Large intestine (tissue), 12 donors: ENCODE measurements at places on chromosomes 6 and 20.

GRCh38 chr6:151679081-151679480, 128.4 kb upstream of the ESR1 start:
- no peaks in the 10 kb centered on the region for H3K4me1 ChIP-seq
- no peak for DNase-seq
- no peak overlapping the region for H3K27ac ChIP-seq
- H3K4me3 ChIP-seq: no peak overlapping the region
- H3K27me3 ChIP-seq: no peaks in the 10 kb centered on the region

GRCh38 chr6:159527351-159527750, 165.7 kb downstream of the SOD2 start:
- DNase-seq: no peak
- no peak overlapping the region for H3K27ac ChIP-seq
- no peak overlapping the region for H3K4me3 ChIP-seq
- no peaks in the 10 kb centered on the region for H3K36me3 ChIP-seq

DNA sequence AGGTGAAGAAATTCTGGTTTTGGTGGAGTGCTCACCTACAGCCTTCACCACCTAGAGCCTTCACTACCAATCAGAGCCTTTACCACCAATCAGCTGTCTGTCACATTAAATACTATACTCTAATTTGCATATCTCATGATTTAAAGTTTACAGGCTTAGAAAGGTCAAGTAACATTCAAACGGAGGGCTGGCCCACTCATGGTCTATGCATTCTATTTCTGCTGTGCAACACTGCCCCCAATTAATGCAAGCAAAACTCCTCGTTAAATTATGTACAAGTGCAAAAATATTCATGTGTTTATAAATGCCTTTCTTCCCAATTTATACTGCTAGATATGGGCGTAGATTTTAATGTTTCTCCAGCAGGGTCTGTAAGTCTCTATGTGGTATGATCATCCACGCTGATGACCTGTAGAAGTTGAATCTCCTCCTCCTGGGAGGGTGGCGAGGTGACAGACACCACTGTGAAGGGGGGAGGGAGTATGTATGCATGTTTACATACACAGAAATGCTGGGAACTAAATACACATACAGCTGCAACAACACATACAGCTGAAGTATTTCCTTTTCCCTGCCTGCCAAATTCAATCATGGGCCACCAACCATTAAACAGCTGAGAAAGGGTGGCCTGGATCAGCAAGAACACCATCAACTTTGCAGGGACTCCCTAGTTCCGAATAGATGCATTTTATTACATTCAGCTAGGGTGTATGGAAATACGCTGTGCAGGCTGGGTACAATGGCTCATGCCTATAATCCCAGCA, 13.1 kb downstream of the RRAGD start:
- no peak overlapping the region for H3K27ac ChIP-seq
- H3K4me3 ChIP-seq: no peak overlapping the region
- no peaks in the 10 kb centered on the region for H3K36me3 ChIP-seq
- no peaks in the 10 kb centered on the region for H3K4me1 ChIP-seq
- no peaks in the 10 kb centered on the region for H3K27me3 ChIP-seq

GRCh38 chr6:65760285-65760684, 53.3 kb upstream of the EYS start:
- DNase-seq: no peak
- H3K27ac ChIP-seq: no peak overlapping the region
- no peaks in the 10 kb centered on the region for H3K27me3 ChIP-seq
- no peaks in the 10 kb centered on the region for H3K36me3 ChIP-seq
- no peak overlapping the region for H3K4me3 ChIP-seq

- no peaks in the 10 kb centered on the region for H3K36me3 ChIP-seq
- no peaks in the 10 kb centered on the region for H3K27me3 ChIP-seq
- H3K4me1 ChIP-seq: peaks cover 5% of the 10 kb centered on the region
- no peak overlapping the region for H3K4me3 ChIP-seq
- no peak for DNase-seq
These were observed 115.2 kb upstream of the NXT1 start for GRCh38 chr20:23235173-23236027.

GRCh38 chr6:75481394-75481793, 12.2 kb downstream of the FILIP1 start:
- H3K4me1 ChIP-seq: no peaks in the 10 kb centered on the region
- no peaks in the 10 kb centered on the region for H3K27me3 ChIP-seq
- H3K36me3 ChIP-seq: no peaks in the 10 kb centered on the region
- no peak overlapping the region for H3K4me3 ChIP-seq
- no peak overlapping the region for H3K27ac ChIP-seq

- H3K4me3 ChIP-seq: no peak overlapping the region
- H3K27ac ChIP-seq: no peak overlapping the region
- H3K36me3 ChIP-seq: no peaks in the 10 kb centered on the region
- no peaks in the 10 kb centered on the region for H3K4me1 ChIP-seq
- peaks cover 3% of the 10 kb centered on the region for H3K27me3 ChIP-seq
These were observed 51.0 kb upstream of the ZFP64 start for GRCh38 chr20:52242237-52243230.

DNA sequence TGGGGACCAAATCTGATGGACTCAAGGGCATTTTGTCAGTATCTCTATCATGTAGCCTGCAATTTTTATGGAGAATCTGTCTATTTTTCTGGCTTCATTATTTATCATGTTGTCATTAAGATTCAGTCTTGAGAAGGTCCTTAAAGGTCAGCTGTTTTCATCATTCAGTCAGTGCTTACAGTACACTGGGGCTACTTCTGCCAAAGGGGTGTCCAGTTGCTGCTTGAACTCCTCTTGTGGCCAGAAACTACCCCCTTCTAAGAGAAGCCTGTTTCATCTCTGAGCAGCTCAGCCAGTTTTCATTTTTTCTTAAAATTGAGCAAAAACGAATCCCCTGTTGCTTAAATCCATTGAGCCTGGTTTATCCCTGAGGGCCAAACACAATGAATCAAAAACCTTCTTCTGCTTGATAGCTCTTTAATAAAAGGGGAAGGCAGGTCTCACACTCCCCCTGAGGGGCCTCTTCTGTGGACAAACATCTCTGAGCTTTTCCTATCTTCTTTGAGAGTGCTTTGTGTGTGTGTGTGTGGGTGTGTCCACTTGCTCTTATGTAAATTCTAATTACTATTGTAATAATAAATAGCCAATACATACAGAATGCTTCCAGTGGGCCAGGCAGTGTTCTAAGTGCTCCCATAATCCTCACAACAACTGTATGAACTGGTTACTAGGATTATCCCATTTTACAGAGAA, 172.2 kb downstream of the PLCB1 start:
- no peaks in the 10 kb centered on the region for H3K36me3 ChIP-seq
- H3K27me3 ChIP-seq: no peaks in the 10 kb centered on the region
- H3K27ac ChIP-seq: no peak overlapping the region
- H3K4me3 ChIP-seq: no peak overlapping the region
- DNase-seq: no peak

DNA sequence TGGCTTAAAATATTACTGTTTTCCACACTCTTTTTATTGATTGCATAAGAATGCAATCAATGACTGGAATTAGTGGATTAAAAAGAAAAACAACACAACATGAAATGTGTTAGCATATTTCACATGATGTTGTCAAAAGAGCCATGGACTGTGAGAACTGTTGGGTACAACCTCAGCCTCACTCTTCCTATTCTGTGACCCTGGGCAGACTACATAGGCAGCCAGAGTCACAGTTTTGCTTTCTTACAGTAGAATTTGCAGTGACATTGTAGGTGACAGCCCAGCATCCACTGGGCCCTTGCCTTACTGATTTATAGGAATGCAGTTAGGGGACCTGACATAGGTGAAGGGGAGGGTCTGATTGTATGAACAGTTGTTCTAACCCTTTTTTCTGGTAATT, 471.4 kb upstream of the SLC35B3 start:
- H3K27ac ChIP-seq: no peak overlapping the region
- no peaks in the 10 kb centered on the region for H3K36me3 ChIP-seq
- H3K27me3 ChIP-seq: no peaks in the 10 kb centered on the region
- H3K4me1 ChIP-seq: no peaks in the 10 kb centered on the region
- no peak overlapping the region for H3K4me3 ChIP-seq
- no peak for DNase-seq

DNA sequence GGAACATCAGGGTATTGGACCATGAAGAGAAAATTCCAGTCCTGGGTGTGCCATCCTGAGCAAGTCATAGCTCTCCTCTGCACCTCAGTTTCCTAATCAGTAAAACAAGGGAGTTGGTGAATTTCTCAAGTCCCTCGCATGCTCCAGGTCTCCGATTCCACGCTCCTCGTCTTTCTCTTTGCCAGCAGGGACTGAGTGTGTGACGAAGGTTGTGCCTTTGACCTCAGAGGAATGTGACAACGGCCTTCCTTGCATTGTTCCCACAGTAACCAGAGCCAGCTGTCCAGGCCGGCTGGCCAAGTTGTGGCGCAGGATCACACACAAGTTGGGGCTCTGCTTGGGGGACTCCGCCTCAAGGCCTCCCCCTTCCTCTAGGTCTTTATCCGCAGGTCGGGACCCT, 217.3 kb downstream of the ATXN1 start:
- H3K27me3 ChIP-seq: no peaks in the 10 kb centered on the region
- H3K4me1 ChIP-seq: no peaks in the 10 kb centered on the region
- H3K27ac ChIP-seq: no peak overlapping the region
- H3K36me3 ChIP-seq: peaks cover 15% of the 10 kb centered on the region

DNA sequence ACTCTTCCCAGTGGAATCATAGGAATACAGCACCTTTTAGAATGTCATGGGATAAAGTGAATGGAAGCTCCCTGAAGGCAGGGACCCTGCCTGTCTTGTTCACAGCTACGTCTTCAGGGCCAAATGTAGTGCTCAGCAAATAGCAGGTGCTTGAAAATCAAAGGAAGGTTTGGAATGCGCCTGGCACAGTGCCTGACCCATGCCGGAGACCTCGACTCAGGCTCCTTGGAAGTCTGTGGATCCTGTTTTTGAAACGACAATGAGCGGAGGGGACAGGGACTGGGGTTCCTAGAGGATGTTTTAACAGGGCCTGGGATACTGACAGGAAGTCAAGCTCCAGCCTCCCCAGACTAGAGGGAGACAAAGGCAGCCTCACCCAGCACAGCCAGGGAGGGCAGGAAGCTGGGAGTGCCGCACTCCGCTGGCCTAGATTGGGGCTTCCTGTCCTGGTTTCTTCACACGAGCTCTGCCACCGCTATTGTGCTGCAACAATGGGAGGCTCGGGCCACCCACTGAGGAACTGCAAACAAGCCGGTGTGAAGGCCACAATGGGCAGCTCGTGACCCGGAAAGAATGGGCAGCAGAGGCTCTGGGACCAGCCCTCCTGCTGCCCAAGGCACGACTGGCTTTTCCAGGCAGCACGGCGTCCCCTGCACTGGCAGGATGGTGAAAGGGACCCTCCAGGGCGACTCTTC, 76.7 kb downstream of the PREX1 start:
- no peak overlapping the region for H3K27ac ChIP-seq
- H3K27me3 ChIP-seq: no peaks in the 10 kb centered on the region
- no peaks in the 10 kb centered on the region for H3K4me1 ChIP-seq
- no peak for DNase-seq
- no peak overlapping the region for H3K4me3 ChIP-seq

GRCh38 chr20:4812641-4813075, 90.9 kb downstream of the PRND start:
- no peaks in the 10 kb centered on the region for H3K27me3 ChIP-seq
- no peak for DNase-seq
- no peak overlapping the region for H3K27ac ChIP-seq
- no peaks in the 10 kb centered on the region for H3K4me1 ChIP-seq
- no peak overlapping the region for H3K4me3 ChIP-seq
- no peaks in the 10 kb centered on the region for H3K36me3 ChIP-seq

DNA sequence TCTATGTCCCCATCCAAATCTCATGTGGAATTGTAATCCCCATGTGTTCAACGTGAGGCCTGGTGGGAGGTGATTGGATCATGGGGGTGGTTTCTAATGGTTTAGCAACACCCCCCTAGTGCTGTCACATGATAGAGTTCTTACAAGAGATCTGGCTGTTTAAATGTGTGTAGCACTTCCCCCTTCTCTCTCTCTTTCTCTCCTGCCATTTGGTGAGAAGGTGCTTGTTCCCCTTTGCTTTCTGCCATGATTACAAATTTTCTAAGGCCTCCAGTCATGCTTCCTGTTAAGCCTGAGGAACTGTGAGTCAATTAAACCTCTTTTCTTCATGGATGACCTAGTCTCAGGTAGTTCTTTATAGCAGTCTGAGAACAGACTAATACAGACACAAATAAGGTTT, 165.4 kb downstream of the OGFRL1 start:
- H3K4me1 ChIP-seq: no peaks in the 10 kb centered on the region
- no peak for DNase-seq
- H3K4me3 ChIP-seq: no peak overlapping the region

DNA sequence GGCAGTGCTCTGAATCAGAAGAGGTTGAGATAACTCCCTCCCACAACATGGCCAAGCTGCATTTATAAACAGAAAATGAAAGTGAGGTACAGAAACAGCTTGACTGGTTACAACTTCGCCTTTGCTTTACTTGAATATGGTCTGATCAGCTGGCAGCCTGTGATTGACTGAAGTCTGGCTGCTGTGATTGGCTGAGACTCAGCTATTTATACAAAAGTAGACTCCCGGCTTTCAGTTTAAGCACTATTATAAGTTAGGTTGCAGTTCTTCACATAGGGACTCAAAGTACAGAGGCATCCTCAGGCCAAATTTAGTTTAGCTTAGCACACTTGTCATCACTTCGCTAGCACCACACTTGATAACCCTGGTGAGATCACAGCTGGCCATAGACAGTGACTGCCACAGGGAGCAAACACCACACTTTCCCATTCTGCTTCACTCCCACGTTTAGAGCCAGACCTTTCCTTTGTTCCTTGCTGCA, 362.6 kb downstream of the EPM2A start:
- no peak overlapping the region for H3K27ac ChIP-seq
- H3K4me3 ChIP-seq: no peak overlapping the region
- no peak for DNase-seq
- H3K27me3 ChIP-seq: no peaks in the 10 kb centered on the region
- no peaks in the 10 kb centered on the region for H3K4me1 ChIP-seq

GRCh38 chr20:21394551-21394950, 2.8 kb downstream of the NKX2-4 start:
- no peaks in the 10 kb centered on the region for H3K4me1 ChIP-seq
- H3K4me3 ChIP-seq: no peak overlapping the region
- no peaks in the 10 kb centered on the region for H3K36me3 ChIP-seq
- H3K27ac ChIP-seq: no peak overlapping the region
- no peak for DNase-seq
- H3K27me3 ChIP-seq: peaks cover 78% of the 10 kb centered on the region

GRCh38 chr20:24638591-24639548, 169.4 kb downstream of the SYNDIG1 start:
- no peak overlapping the region for H3K4me3 ChIP-seq
- peak; percentile 42 for DNase-seq
- H3K27me3 ChIP-seq: no peaks in the 10 kb centered on the region
- H3K27ac ChIP-seq: no peak overlapping the region

DNA sequence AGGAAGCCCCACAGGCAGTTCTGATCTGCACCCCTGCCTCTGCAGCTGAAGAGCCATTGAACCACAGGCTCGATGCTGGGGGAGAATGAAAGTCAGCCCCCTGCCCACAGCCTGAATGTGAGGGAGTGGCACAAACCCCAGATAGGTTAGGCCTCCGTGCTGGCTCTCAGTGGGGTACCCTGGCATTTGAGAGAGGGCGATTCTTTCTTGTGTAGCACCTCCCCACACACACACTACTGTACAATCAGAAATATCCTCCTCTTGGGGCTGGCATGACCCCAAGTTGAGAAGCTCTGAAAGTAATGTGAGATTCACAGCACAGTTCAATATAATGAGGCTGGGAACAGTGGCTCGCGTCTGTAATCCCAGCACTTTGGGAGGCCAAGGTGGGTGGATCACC, 17.9 kb downstream of the TTBK1 start:
- no peak for DNase-seq
- H3K4me1 ChIP-seq: peaks cover 38% of the 10 kb centered on the region
- H3K27ac ChIP-seq: no peak overlapping the region
- H3K36me3 ChIP-seq: no peaks in the 10 kb centered on the region
- H3K4me3 ChIP-seq: no peak overlapping the region

GRCh38 chr20:621125-621756, 11.1 kb upstream of the TCF15 start:
- H3K36me3 ChIP-seq: no peaks in the 10 kb centered on the region
- H3K4me1 ChIP-seq: no peaks in the 10 kb centered on the region
- peaks cover 36% of the 10 kb centered on the region for H3K27me3 ChIP-seq
- no peak overlapping the region for H3K27ac ChIP-seq
- DNase-seq: no peak
- H3K4me3 ChIP-seq: no peak overlapping the region
